ENCODE measurements at places on chromosomes 3 and 15.

DNA sequence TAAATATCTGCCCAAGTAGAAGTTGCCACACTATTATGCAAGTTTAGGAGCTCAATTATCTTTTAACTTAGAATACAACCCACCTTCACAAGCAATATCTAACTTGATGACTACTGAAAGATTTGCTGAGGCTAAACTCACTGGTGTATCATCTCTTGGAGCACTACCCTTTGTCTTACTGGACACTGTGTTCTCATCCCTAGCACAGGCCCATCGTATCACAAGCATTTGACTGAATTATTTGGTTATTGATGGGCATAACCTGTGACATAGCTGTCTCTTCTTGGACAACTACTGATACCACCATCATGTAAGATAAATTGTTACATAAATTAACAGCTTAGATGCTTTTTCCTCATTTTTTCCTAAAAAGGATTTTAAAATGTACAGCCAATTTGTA lies 216.2 kb upstream of the THBS1 start:
- no peak for DNase-seq

GRCh38 chr3:139312959-139313358 lies 30.9 kb upstream of the MRPS22 start:
- no peak for DNase-seq

DNA sequence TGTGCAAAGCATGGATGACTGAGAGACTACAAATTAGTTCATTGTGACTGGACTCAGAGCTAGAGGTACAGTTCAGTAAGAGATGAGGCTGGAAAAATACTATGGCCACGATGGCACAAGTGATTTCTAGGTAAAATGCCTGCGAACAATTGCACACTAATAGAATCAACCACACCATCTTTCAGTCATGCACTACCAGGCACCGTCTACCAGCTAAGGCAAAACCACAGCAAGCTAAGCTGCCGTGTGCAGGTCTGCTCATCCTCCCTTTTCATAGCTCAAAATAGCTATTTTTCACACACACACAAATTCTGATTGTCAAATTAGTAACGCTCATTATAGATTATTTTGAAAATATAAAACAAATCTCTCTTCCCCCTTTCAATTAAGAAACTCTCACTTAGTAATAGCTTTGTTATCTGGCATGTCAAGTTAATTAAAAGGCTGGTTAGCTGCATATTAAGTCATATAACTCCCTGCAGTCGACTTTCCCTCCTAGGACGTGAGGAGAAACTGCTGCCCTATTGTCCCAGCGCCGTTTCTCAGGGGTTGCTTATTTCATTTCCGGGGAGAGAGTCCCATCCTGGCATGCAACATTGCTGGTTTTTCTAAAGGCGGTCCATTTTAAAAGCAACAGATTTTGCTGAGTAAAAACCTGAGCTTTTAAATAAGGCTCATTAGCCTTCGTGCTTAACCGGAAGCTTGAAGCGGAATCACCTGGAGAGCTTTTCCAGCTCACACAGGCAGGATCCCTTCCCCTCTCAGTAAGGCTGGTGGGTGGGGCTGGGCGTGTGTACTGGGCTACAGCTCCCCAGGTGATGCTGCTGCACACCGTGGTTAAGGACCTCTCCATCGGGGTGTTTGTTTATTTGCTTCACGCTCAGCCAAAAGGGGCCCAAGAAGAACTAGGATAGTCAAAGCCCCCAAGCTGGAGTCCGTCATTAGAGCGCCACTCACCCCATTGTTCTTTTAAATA lies 16.9 kb upstream of the MEX3B start:
- no peak for DNase-seq

DNA sequence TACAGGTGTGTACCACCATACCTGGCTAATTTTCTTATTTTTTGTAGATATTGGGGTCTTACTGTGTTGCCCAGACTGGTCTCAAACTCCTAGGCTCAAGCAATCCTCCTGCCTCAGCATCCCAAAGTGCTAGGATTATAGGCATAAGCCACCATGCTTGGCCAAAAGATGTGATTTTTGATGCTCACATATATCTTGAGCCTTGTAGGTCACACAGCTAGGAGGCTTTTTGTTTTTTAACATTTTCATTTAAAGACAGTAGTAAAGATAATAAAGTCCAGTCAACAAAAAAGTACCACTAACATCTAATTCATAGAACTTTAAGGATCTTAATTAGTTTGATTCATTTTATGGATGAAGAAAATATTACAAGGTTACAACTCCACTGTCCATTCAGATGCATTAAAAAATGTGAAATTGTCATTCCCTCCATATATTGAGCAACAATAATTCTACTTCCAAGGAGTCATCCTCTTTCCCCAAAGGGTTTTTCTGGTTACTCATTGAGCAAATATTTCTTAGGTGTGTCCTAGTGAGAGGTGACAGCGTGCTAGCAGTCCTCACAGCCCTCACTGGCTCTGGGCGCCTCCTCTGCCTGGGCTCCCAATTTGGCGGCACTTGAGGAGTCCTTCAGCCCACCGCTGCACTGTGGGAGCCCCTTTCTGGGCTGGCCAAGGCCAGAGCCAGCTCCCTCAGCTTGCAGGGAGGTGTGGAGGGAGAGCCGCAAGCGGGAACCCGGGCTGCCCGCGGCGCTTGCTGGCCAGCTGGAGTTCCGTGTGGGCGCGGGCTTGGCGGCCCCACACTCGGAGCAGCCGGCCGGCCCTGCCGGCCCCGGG lies 8.3 kb upstream of the TASOR start:
- DNase-seq: no peak

- DNase-seq: no peak
Observed at GRCh38 chr3:195185583-195185982, 85.4 kb downstream of the XXYLT1 start.

DNA sequence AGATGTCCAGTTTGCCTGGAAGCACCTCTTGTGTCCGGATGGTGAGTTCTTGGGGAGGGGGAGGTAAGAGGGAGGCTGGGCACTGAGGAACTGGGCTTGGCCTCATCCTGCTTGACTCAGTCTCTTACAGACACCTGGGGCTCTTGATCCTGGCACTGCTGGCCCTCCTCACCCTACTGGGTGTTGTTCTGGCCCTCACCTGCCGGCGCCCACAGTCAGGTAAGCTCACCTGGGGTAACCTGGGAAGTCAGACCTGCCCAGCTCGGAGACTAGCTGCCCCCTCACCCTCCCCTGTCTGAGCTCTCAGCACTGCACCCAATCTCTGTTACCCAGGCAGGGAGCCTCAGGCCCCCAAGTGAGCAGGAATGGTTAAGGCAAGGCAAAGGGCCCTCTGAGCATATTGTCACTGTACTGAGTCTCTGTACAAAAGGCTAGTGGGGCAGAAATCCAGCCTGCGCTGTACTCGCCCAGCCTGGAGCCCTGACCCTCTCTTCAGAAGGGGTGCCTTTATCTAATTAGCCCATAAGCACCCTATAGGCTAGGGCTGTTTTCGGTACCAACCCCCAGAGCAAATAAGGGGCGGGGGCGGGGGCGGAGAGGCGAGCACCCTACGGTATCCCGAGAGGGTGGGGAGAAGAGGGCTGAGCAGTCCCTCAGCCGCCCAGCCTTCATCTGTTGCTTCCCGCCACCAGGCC lies 2.2 kb upstream of the IL17RC start:
- no peak for DNase-seq

GRCh38 chr3:52140000-52140399 lies 14.2 kb downstream of the POC1A start:
- no peak for DNase-seq

DNA sequence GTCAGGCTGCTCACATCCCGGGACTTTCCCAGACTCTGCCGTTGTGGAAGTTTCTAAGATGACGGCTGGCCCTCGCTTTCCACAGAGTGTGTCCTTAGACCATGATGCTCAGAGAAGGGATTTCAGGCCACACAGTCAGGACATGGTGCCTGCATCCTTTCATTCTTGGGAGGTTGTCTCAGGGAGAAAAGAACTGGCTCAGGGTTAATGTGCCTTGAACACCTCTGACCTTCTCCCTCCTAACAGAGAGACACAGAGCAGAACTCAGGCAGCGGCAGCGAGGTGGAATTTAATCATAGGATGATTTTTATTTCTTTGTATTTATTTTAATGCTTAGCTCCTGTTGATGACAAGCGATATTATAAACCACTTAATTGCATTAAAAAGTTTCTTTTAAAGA lies 96.9 kb upstream of the ATP2B2 start:
- no peak for DNase-seq

GRCh38 chr3:151213881-151214280 lies 10.9 kb upstream of the GPR171 start:
- no peak for DNase-seq

- DNase-seq: no peak
Observed at GRCh38 chr3:100395679-100396431, 5.0 kb downstream of the TOMM70 start.

DNA sequence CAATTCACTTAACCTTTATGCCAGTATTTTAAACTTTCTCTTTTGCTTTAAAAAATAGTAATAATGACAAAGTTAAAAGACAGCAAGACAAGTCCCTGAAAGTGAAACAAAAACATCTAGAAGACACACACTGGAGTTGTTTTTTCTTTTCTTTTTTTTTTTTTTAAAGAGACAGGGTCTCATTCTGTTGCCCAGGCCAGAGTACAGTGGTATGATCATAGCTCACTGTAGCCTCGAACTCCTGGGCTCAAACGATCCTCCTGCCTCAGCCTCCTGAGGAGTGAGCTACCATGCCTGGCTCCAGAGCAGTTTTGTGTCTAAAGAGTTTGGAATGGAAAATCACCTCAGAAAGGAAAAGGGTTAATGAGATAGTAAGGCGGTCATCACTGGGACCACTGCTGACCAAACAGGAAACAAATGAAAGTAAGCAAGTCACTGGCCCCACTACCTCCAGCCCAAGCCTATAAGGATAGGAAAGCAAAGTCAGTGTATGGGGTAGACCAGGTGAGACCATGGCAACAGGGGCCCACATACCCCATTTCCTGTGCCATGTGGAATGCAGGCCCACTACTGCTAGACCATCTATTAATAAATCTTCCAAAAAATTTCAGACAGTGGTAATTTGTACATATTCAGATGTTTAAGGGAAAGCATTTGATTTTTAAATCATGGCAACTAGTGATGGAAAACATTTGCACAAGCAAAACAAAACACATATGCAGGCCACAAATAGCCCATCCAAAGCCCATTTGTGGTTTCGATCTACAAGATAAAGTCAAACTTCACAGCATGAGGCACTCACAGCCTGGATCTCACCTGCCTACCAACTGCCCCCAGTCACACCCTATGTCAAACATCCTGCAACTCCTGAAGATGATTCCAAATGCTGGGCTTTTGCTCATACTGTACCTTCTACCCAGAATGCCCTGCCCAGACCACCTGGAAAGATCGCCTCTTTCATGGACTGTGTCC lies 62.6 kb downstream of the OSBPL10 start:
- DNase-seq: no peak

DNA sequence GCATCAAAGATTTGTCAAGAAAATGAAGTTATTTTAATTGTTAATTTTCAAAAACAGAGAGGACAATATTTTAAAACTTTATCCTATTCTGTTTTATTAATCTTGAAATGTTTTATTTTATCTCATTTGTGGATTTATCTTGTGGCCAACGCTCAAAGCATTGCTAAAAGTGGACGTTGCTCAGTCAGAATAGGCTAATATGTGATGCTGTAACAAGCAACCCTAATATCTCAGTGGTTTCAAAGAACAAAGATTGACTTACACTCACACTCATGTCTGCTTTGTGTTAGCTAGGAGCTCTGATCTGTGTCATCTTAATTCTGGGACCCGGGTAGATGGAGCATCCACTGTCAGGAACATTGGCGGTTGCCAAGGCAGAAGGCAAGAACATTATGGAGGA lies 86.0 kb upstream of the PLCL2 start:
- no peak for DNase-seq

DNA sequence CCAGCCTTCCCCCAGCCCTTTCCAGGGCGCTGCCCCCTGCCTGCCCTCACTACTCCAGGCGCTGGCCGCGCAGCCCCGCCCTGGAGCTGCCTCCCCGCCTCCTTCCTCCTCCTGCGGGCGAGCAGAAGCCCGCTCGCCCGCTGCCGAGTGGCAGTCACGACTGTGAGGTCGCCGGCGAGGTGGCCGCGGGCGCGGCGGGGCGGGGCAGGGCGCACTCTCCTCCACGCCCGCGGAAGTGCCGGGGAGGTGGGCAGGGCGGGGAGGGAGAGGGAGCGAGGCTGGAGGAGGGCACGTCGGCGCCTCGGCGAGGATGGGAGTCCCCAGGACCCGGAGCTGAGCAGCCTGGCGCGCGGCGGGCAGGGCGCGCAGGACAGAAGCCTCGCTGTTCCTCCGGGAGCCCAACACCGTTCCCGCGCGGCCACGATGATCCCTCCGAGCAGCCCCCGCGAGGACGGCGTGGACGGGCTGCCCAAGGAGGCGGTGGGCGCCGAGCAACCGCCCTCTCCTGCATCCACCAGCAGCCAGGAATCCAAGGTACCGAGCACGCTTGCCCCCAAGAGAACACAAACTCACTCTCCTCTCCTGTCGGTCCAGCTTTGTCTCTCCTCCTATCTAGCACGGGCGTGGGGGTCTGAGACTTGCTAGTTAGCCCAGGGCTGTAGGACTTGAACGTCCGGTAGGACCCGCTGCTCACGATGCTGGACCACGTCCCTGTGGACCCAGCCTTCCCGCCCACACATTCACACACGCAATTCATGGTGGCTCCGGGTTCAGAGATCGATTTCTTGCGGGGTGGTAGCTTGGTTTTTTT lies at the start of gene STAC:
Gene STAC (plus strand): TSS at position 284 of the 811 bp plus-strand sequence. CDS start 140 bp downstream, at position 424.
- peak; percentile 16 for DNase-seq

- DNase-seq: no peak
Observed at GRCh38 chr3:126704494-126705214, 614 bp downstream of the CHCHD6 start.

GRCh38 chr3:133419151-133419909 lies 19.5 kb downstream of the BFSP2 start:
- DNase-seq: no peak

DNA sequence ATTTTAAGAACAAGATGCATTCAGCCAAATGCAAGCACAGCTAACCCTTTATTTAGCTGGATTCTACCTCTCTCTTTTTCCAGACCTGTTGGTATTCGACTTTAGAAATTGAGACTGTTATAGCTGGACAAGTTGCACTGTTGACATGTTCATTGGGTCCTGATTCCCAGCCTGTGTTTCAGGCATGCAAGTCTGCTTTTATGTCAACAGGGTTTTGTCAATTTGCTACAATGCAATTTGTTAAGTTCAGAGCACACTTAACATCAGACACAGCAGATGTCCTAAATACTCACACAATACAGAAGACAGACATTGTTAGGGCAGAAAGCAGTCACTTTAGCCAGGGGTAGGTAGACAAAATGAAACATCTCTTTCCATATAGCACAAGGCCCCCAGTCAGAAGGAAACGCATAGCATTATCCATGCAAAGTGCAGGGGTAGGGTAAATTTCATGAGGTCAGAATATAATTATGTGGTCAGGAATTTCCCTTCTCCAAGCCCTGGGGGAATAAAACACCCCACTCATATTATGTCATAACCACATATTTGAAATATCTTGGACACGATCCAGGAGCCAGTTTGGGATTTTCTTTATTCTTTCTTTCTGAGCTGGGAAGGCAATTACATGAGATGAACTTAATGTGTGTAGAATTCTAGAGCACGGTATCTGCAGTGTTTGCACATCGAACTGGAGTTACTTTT lies 504.1 kb downstream of the NTRK3 start:
- no peak for DNase-seq

Measured in stimulated activated CD8-positive, alpha-beta memory T cell treated with anti-CD3 and anti-CD28 coated beads, Interleukin-2, amount 100 ng/mL, for 48 hours (primary cell).